Muscle of leg (tissue), 16 donors: ENCODE measurements at places on chromosomes 11 and 22.
A peak's percentile ranks its signal among the peaks of the same experiment; 100 is the strongest.

DNA sequence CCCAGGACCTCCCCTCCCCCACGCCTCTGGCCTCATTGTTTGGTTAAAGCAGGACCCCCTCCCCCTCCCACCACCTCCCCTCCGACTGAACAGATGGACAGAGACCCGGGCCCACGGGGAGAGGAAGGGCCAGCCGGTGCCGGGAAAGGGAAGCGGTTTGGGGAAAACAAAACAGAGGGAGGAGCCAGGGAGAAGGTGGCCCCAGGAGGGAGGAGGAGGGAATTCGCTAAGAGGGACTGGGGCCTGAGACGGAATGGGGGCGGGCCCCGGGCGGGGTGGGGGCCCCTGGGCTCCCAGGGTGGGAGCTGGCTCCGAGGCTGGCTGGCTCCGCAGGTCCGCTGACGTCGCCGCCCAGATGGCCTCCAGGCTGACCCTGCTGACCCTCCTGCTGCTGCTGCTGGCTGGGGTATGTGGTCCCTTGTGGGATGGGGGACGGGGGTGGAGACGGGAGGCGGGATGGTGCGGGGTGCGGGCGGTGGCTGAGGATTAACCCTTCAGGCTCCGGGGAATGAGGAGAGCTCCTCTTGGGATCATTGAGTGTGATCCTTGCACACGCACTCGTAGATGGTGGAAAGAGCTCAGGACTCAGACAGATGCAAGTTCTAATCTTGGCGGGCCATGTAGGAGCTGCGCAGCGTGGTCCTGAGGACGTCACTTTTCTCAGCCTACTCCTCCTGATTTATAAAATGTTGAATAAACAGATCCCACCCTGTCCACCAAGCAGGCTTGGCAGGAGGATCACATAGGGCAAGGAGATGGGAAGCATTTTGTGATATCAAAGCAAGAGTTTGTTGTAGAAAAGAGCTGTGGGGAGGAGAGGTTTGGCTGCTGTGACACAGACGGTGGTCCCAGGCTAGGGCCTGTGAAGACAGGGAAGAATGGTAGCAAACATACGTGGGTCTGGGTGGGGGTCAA is 688 bp downstream of the SERPING1 start:
- DNase-seq: peak; percentile 95

- peak; percentile 92 for DNase-seq
These were observed 156.4 kb upstream of the PITPNB start for GRCh38 chr22:28075358-28075981.

GRCh38 chr11:62104816-62105653 is 18.8 kb upstream of the INCENP start:
- peak; percentile 90 for DNase-seq

GRCh38 chr11:25910086-25910485 is 421.8 kb upstream of the ANO3 start:
- DNase-seq: no peak

- DNase-seq: peak; percentile 84
These were observed 66.3 kb downstream of the PAK1 start for GRCh38 chr11:77407613-77408012.

GRCh38 chr11:1303126-1303821 is 6.2 kb downstream of the TOLLIP start:
- no peak for DNase-seq

DNA sequence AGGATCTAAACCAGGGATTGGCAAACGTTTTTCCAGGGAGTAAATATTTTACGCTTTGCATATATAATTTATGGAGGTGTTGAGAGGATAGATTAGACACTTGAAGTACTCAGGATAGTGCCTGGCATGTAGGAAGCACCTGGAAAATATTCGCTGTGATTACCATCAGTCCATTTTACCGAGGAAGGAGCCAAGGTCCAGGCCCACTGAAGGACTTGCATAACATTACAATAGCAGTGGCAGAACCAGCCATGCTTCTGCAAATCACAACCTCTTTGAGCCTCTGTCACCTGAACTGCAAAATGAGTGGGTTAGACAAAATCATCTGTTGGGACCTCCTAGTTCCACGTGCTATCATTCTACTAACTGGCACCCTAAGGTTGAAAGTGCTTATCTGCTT is 5.4 kb downstream of the FUT4 start:
- no peak for DNase-seq

GRCh38 chr11:115869780-115870431 is 365.7 kb upstream of the CADM1 start:
- DNase-seq: peak; percentile 50

DNA sequence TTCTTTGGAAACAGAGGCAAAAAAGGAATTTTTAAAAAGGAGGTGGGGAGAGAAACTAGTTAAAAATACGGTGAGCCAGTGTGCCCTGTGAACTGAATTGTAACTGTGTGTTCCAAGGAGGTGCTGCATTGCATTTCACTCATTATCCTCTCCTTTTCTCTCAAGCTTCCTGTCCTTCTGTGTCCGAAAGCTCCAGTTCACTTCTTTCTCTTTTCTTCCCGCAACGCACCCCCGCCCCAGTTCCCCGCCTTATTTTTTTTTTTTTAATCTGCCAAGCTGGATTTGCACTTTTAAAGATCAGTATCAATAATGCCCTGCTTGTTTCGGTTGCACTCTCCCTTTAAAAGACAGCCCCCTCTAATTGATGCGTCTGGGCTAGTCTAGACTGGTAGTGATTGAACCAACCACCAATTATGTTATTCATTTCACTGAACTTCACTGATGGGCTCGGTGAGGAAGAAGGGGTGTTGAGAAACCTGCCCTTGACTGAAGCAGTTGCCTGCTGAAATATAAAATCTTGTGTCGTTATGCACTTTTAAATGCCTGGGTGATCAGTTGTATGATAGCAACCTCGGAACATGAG is 18.5 kb downstream of the BLID start:
- DNase-seq: peak; percentile 75

DNA sequence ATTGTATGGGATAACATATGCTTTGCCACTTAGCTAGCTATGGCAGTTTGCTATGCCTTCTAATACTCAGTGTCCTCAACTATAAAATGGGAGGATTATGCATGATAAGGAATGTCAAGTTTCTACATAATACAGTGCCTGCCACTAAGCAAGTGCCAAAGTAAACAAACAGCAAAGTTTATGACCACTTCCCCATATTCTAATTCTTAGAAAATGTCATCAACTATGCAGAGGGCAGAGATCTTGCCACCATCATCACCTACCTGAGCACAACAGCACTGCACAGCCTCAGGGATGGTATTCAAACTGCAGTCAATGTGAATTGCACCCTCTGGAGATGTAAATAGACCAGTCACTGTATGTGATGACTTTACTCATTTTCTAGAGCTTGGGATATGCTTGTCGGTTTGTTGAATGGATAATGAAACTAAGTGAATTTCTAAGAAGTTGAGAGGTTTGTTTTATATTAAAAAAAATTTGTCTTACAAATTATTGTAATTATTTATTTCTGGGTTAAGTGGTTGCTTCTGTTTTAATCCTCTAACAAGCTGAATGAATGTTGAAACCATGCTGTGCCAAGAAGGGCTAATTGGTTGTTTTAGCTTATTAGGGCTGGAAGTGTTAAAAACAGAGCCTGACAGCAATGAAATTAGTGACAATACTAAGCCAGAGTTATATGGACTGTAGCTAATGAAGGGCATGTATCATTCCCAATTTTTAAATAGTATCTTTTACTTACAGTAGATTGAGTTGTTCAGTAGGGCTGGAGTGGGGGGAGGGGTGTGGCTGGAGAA is 398.4 kb downstream of the CNTN5 start:
- DNase-seq: no peak

GRCh38 chr11:118618115-118618990 is 10.9 kb downstream of the PHLDB1 start:
- DNase-seq: peak; percentile 70

GRCh38 chr11:64165842-64166635 is at the start of gene MACROD1:
MACROD1 (minus strand) TSS chr11:64166113; CDS start chr11:64165994, 119 bp downstream.
- DNase-seq: peak; percentile 91

- DNase-seq: no peak
These were observed 29.5 kb upstream of the ACR start for GRCh38 chr22:50708474-50708873.

DNA sequence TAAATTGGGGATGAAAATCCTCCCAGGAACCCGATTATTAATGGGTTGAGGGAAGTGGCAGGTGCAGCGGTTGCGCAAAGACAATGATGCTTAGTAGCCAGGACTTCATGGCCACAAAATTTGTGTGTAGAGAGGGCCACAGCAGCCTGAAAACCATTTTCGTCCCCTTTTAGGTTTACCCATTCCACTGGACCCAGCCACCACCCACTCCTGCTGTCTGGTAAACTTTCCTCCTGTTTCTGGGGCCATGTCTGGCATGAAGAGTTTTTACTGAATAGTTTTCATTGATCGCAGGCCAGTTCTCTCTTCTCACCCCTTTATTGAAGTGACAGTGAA is 69.5 kb upstream of the SYT13 start:
- no peak for DNase-seq

DNA sequence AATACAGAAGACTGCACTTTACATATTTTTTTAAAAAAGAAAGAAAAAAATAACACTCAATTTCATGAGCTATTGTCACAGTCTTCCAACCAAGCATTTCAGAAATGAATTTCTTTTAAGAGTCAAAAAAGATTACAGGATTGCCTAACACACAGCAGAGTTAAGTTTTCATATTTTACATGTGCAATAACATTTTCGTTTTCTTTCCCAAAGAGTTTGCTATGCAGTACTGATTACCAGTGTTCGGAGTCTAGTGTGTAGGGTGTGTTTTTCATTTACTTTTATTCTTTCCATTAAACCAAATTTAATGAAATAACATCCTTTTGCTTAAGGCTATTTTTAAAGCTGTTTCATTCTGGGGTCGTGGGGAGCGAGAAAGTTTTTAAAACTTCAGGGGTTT is 53.2 kb downstream of the MN1 start:
- DNase-seq: no peak

DNA sequence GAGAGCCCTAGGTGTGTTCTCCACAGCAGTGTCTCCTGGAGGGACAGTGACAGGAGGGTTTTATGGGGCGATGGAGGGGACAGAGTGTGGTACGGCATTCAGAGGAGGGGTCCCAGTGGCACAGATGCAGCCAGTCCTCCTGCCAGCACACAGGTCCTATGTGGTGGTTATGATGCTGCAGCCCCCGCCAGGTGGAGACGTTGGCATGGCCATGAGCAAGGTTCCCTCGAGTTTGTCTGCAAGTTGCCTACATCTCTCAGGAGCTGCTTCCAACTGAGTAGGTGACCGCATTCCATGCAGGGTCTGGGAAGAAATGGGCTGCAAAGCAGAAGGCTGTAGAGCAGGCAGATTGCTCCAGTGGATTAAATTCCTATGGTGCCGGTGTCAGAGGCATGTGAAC is 646.0 kb downstream of the TBC1D22A start:
- no peak for DNase-seq

- DNase-seq: peak; percentile 57
These were observed 10.0 kb upstream of the CD5 start for GRCh38 chr11:61092280-61092766.

DNA sequence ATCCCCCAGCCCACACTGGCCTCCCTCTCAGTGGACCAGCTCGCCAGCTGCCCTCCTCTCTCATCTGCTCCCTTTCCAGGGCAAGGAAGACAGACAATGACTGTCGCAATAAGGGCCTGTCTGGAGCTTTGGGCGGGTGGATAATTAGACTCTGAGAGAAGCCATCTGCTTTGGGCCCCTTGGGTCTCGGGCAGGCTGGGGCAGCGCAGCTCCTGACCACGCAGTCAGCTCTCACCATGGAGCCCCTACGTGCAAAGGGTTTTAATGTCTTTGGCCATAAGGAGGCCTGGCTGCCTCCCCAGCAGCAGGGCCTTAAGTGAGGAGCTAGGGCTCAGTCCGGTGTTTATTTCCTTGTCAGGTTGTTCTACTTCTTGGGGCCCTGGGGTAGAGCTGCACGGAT is 153.9 kb downstream of the CHST1 start:
- DNase-seq: no peak

GRCh38 chr11:64745521-64746328 is 1.8 kb upstream of the RASGRP2 start:
- DNase-seq: peak; percentile 88

GRCh38 chr11:93542811-93543229 is 371 bp downstream of the SMCO4 start:
- peak; percentile 47 for DNase-seq

GRCh38 chr11:69075421-69076128 is 26.8 kb downstream of the TPCN2 start:
- no peak for DNase-seq

DNA sequence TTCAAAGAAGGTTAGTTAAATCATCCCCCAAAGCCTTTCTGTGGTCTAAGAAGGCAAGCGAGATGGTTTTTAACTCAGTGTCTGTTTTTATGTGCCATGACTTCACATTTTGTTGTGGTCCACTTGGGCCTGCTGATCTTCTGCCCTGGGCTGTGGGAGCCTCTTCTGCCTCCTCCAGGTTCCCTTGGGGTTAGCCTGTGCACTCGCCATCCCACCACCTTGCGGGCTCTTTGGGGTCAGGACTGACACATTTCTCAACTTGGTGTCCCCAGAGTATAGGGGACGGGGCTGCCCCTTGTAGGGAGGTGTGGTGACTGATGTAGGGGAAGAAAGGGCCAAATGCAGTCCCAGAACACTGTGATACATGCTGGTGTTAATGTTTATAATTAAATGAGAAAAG is 207.0 kb downstream of the TBC1D22A start:
- no peak for DNase-seq

GRCh38 chr11:73164803-73165540 is 22.9 kb upstream of the FCHSD2 start:
- no peak for DNase-seq

GRCh38 chr11:85762226-85762625 is 48.7 kb downstream of the SYTL2 start:
- no peak for DNase-seq

GRCh38 chr11:34640050-34640923 is 19.4 kb downstream of the EHF start:
- no peak for DNase-seq

DNA sequence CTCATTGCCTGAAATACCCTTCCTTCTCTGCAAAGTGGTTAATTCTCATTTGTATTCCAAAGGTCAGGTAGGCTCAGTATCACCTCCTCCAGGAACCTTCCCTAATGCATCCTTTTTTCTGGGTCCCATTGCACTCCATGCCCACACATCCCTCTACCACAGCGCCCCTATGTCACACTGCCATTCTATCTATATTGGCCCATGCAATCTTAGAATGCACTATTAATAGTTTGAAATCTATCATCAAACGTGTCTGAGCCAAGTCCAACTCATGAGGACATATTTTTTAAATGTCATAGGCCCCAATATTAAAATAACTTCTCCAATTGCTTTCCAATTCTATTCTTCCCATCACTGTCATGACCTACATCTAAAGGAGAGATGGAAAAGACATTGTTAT is 495.1 kb downstream of the SOX6 start:
- no peak for DNase-seq

DNA sequence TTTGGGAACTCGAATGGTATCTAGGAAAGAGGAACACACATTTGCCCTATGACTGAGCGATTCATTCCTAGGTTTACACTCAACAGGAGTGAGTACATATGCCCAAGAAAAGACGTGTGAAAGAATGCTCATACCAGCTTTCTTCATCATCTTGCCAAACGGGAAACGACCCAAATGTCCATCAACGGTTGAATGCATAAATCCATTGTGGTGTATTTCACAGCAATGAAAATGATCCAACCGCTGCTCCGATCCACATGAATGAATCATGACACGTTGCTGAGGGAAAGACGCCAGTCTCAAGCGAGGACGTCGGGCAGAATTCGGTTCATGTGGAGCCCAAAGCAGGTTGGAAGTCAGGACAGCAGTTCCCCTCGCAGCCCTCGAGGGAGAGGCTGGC is 71.5 kb downstream of the CYTH4 start:
- no peak for DNase-seq
